ENCODE measurements at places on chromosomes 5 and 9.

DNA sequence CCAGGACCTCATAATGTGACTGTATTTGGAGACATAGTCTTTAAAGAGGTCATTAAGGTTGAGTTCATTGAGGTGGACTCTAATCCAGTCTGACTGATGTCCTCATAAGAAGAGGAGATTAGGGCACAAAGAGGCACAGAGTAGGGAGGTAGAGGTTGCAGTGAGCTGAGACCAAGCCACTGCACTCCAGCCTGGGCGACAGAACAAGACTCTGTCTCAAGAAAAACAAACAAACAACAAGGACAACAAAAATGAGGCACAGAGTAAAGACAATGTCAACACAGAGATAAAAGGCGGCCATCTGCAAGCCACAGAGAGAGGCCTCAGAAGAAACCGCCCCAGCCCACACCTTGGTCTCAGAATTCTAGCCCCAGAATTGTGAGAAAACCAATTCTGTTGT is 17.0 kb upstream of the TDRD7 start:
- no peak for DNase-seq

DNA sequence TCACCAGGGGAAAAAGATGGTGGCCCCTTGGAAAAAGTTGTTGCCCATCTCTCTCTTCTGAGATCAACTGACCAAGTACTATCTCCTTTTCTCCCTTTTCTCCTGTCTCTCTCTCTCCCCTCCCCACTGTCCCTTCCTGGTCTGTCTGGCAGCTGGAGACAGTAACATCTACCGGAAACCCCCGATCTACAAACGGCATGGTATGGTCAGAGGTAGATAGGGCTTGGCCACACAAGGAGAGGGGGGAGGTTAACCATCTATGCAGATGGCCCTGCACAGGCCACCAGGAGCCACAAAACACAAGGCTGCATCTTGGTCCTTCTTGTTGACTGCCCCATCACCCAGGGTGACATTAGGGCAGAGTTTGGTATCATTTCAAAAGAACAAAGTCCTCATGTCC is 29.3 kb upstream of the AFAP1L1 start:
- DNase-seq = no peak

DNA sequence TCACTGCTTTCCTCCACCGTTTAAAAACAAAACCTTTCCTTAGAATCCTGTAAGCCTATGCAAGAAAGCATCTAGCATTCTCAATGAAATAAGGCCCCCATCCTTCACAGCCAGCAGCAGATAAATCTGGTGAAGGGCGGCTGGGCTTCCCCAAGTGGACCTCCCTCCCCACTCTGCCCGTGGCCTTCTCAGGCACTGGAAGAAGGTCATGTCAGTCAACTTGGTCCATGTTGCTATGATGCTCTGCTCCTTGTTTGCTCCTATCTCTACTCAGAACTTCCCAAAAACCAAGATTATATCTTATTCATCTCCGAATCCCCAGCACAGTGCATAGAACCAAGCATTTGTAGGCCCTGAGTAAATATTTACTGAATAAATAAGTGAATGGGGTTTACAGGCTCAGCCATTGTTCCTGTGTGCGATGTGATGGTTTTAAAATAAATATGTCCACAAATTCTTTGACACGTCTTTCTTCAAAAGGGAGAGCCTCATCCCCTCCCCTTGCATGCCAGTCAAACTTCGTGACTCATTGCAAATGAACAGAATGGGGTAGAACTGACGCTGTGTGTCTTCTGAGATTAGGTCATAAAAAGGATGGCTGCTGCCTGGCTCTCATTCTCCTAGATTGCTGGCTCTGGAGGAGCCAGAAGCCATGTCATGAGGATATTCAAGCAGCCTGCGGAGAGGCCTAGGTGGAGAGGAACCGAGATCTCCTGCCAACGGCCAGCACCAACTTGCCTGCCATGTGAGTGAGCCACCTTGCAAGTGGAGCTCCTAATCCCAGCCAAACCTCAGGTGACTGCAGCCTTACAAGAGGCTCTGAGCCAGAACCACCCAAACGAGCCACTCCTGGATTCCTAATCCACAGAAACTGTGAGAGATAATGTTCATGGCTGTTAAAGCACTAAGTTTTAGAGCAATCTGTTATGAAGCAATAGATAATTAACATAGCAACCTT is 70.5 kb downstream of the MED27 start:
- DNase-seq = no peak

- no peak for DNase-seq
These were observed 217.5 kb upstream of the RIOK2 start for GRCh38 chr5:97400537-97400936.

- DNase-seq = no peak
These were observed 30.9 kb upstream of the CEP72 start for GRCh38 chr5:581266-581665.

DNA sequence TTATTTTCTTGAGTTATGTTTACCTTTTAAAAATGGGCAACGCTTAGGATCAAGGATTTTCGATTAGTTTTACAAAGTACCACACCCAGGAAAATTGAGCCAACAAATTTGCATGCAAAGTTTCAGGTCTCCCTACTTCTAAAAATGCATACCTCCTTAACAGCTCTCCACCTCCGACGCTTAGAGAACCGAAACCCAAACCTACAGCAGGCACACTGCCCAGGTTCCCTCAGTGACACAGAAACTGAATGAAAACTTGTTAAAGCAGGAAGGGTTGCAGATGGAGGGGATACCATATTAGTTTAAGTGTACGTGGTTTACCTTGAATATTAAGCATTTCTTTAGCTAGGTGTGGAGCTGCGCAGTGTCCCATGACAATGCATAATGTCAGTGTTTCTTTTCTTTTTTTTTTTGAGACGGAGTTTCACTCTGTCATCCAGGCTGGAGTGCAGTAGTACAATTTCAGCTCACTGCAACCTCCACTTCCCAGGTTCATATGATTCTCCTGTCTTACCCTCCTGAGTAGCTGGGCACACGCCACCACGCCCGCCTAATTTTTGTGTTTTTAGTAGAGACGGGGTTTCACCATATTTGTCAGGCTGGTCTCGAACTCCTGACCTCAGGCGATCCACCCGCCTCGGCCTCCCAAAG is 1.6 kb upstream of the SUB1 start:
- no peak for DNase-seq

- DNase-seq = peak; percentile 84
These were observed 4.9 kb downstream of the SH3GLB2 start for GRCh38 chr9:129023036-129023907.

DNA sequence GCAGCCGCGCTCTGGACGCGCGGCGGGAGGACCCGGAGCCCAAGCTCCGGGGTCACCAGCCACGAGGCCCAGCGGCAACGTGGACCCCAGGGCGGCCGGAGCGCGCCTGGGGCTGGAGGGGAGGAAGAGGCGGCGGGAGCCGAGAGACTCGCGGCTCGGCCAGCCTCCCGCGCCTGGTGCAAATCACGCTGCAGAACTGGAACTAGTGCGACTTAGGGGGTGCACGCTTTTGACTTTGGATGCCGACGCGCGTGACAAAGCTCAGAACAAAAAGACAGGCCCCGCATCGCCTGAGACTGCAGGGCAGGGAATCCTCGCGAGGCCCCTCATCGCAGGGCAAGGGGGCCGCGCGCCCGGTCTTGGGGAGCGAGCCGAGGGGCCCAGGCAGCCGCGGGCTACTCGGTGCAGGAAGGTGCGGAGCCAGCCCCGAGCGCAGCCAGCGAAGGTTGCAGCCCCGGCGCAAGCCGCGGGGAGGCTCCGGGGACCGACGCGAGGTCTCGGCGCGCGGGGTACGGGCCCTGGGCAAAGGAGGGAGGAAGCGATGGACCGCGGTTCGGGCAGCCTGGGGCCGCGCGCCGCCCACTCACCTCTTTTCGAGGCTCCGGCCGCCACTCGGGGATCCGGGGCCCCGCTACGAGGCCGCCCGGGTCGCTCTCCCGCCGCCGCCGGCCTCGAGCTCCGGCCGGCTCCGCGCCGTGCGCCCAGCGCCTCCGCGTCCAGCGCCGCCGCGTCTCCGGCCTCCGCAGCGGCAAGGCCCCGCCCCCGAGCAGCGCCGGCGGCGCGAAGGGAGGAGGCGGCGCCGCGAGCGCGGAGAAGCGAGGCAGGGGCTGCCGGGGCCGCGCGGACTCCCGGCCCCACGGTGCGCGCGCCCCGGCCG is at the start of gene GOLM1:
TSS of gene GOLM1 (minus strand) at position 735 of the 877 bp plus-strand sequence. CDS start 20,238 bp downstream, outside the sequence.
- peak; percentile 95 for DNase-seq

DNA sequence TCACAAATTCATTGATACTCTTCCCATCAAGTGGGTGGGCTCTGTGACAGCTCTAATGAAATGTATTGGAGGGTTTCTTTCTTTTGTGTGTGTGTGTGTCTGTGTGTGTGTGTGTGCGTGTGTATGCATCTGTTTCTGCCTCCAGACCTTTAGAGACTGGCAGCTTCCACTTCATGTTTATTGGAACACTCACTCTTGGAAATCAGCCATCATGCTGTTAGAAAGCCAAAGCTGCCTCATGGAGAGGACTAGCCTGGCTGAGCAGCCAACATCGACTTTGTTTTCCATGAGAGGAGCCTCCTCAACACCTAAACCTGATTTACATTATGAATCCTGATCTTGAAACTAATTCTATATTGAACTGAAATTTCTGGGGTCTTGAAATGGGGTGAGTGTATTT is 128.5 kb upstream of the FAM174A start:
- DNase-seq = no peak

- peak; percentile 60 for DNase-seq
These were observed 2.1 kb downstream of the NR4A3 start for GRCh38 chr9:99823681-99824377.

- DNase-seq = peak; percentile 75
These were observed 121.3 kb downstream of the LHFPL2 start for GRCh38 chr5:78527054-78527859.

Data from GM03348 (cell line).